IPS-NIHi11 (cell line): ENCODE measurements at places on chromosomes 16 and 17.

- no peak for DNase-seq
Observed at GRCh38 chr17:2123375-2124251, 68.7 kb downstream of the HIC1 start.

GRCh38 chr16:2853531-2854073 is 4.4 kb downstream of the PRSS22 start:
- DNase-seq = peak; percentile 1

DNA sequence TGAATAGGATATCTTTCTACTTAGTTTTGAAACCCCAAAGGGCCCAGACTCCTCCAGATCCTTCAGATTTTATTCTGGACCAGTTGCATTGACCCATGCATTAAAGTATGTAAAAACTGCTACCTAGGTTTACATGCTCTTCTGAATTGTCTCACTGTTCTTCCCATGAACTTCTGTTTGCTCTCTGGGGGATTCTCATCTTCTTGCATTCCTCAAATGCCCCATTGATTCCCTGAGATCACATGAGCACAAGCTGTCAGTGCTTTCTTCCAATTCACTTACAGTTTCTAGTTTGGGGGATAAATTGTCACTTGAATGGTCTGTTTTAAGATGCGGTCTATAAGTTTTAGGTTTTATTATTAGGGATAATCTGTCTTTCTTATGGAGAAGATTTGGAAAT is 188.9 kb upstream of the KIF2B start:
- DNase-seq = peak; percentile 9

- DNase-seq = no peak
Observed at GRCh38 chr17:80968602-80969029, 23.0 kb upstream of the CHMP6 start.

DNA sequence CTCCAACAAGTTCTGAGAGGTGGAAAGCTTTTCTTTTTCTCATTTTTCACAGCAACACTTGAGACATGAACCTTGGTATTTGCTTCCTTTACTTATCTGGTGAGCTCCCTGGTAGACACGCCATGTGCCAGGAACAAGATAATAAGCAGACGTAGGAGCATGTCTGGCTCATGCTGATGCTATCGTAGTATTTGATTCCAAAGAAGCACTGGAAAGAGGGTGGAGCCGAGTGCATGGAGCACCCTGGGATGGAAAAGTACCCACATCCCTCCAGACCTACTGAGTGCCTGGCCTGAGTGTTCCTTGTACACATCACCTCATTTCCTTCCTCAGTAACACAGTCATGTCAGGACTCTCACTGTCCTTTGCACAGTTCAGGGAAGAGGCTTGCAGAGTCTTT is 231.0 kb downstream of the CBLN1 start:
- no peak for DNase-seq

DNA sequence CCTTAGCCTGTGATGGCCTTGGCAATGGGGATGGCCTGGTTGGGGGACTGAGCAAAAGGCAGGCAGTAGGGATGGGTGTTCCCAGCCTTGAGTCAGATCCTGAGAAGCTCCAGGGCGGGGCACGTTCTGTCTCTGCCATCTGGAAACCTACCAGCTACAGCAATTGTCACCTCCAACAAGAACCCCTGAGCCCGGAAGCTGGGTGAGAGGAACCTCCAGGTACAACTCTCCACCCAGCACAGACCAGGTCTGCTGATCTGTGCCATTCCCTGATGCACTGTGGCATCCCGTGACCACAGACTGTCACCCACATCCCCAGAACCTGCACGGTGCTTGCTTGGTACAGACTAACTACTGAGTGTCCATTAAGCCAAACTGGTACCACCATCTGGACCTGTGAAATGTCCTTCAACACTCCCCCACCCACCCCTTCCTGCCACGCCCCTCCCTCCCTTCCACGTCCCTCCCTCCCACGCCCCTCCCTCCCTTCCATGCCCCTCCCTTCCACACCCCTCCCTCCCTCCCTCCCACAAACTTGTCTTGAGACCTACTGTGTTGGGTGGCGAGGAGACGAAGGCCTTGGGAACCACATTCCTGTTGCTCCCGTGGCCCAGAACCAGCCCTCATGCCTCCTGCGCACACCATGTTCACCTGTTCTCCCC is 16.6 kb downstream of the MYO15B start:
- no peak for DNase-seq

- DNase-seq = peak; percentile 57
Observed at GRCh38 chr17:50148226-50149090, 2.0 kb downstream of the PPP1R9B start.

- DNase-seq = no peak
Observed at GRCh38 chr17:50166518-50167181, 845 bp downstream of the SGCA start.

GRCh38 chr17:60817192-60817591 is 139.5 kb downstream of the BCAS3 start:
- DNase-seq = no peak

- DNase-seq = peak; percentile 48
Observed at GRCh38 chr17:42276609-42277341, 584 bp upstream of the STAT5B start.

GRCh38 chr16:88003316-88003715 is 52.1 kb downstream of the BANP start:
- DNase-seq = no peak

DNA sequence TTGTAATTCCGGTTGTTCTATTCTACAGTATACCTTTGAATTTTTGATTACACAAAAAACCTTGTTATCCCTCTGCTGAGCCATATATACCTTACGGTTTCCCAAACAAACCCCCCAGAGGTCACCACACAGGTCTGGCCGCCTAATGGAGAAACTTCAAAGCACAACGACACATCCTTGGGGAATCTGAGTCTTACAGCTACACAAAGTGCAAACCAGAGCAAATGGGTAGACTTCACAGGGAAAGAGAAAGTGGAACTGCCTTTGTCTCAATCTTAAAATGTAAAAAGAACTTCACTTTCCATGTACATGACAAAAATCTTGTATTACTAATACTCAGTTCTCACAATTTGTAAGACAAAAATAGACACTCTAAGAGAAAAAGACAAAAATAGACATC is 2.7 kb downstream of the FBXO31 start:
- no peak for DNase-seq

- peak; percentile 90 for DNase-seq
Observed at GRCh38 chr17:49434821-49435670, 20.4 kb upstream of the PHB1 start.

GRCh38 chr17:32940706-32941390 is 12.9 kb downstream of the TMEM98 start:
- no peak for DNase-seq

DNA sequence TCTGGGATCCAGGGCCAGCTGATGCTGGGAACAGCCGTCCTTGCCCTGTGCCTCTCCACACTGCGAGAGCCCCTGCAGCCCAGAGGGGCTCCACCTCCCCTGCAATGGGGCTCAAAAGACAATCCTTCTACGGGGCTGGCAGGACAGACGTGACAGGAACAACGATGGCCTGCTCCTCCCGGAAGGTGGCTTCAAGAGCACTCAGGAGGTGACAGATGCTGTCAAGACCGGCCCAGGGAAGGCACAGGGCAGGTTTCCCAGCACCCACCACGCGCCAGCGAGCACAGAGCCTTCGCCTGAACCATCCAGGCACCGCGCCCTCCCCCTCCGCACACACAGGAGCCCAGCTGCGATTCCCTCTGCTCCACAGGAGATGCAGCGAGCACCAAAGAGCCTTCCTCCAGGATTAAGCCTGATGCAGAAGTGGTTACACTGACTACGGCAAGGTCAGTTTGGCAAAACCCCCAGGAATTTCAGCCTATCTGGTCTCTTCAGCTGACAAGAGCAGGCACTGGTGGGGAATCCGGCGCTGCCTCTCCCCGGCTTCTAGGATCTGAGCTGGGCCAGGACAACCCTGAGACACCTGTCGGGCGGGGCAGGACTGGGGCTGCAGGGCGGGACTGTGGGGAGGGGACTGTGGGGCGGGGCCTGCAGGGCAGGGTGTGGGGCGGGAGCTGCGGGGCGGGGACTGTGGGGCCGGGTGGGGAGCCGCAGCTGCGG is 103.4 kb downstream of the ZNF778 start:
- DNase-seq = peak; percentile 83

DNA sequence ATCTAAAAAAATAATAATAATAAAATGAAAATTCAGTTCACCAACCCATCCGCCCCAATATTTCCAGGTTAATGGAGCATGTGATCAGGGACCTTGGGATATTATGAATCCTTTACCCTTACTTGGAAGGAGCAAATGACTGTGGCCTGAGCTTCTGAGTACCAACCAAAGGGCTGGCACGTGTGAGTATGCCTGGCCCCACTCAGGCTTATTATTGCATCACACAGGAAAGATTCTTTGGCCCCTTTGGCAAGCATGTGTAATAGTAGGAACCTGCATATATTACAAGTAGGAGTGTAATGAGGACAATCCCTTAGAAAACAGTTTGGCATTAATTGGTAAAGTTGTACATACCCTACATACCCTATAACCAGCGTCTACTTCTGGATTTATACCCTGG is 7.2 kb upstream of the C17orf78 start:
- DNase-seq = no peak

DNA sequence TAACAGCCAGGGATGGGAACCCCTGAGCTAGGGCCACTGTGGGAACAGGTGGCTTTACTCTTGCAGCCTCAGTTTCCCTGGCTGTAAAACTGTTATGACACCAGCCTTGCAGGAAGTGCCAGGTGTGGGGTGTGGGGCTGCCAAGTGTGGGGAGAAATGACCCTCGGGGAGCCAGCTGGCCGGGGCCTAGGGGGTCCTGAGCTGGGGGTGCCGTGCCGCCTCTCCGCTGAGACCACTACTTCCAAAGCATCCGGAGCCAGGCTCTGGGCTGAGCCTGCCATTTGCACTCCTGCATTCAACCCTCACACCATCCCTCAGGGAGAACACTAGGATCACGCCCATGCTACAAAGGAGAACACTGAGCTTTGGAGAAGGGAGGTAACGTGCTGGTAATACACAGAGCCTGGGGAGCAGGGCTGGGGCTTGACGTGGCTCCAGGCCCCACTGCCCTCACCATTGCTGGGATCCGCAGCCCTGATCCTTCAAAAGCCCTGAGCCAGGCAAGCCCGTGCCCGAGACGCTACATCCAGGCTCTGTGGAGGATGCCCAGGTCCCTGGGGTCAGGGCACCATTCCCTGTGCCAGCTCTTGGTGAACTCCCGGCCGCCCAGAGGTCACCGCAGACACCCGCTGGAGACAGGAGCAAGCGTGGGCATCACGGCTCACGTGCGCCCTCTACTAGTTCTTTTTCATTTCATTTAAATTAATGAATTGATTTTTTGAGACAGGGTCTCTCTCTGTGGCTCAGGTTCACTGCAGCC is 28.8 kb upstream of the GINS2 start:
- peak; percentile 87 for DNase-seq

- no peak for DNase-seq
Observed at GRCh38 chr16:88601313-88602036, 31.3 kb downstream of the ZC3H18 start.

GRCh38 chr16:11536104-11536866 is 50.4 kb downstream of the LITAF start:
- no peak for DNase-seq

- no peak for DNase-seq
Observed at GRCh38 chr17:42266918-42267766, 9.0 kb downstream of the STAT5B start.

- peak; percentile 50 for DNase-seq
Observed at GRCh38 chr16:2777903-2778629, 986 bp upstream of the ELOB start.

GRCh38 chr16:73384506-73385089 is 336.7 kb upstream of the ZFHX3 start:
- DNase-seq = no peak

- no peak for DNase-seq
Observed at GRCh38 chr16:86508947-86509758, 1.2 kb upstream of the FOXF1 start.

GRCh38 chr17:62996221-62996620 is 30.2 kb downstream of the TANC2 start:
- no peak for DNase-seq

GRCh38 chr17:5513628-5514027 is 27.3 kb downstream of the MIS12 start:
- DNase-seq = no peak

DNA sequence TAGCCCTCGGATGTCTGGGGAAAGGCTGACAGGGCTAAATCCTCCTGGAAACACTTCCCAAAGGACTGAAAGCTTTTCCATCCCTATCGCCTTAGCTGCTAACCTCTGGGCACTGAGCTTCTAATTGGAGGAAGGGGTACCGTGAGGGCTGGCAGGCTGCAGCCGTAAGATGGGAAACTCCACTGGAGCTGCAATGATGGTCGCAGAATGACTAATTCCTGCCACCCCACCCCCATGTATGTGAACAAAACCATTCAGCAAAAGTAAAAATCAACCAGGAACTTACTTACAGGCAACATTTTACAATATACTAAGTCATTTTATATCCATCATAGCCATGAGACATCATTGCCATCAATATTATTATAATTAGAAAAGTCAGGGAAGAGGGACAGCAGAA is 133.3 kb downstream of the ABCC12 start:
- no peak for DNase-seq

- no peak for DNase-seq
Observed at GRCh38 chr16:75263291-75263962, 12.0 kb upstream of the BCAR1 start.

DNA sequence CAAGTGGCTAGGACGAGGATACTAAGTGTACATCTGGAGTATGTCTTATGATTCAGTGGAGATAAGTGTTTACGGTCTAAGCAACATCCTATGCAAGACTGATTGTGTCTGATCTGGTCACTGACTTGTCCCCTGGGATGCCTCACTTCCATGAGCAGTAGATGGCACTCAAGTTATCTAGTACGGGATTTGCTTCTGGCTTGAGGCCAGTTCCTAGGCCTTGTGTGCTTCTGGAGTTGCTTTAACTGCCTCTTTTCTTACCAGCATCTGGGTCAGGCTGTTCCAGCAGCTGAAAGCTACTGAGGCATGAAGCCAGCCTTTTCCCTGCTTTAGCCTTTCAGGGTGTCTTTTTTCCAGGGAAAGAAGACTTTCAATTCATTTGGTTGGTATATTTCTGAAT is 23.0 kb downstream of the SUPT6H start:
- no peak for DNase-seq

GRCh38 chr17:30187573-30187972 is 47.9 kb downstream of the SLC6A4 start:
- DNase-seq = no peak

DNA sequence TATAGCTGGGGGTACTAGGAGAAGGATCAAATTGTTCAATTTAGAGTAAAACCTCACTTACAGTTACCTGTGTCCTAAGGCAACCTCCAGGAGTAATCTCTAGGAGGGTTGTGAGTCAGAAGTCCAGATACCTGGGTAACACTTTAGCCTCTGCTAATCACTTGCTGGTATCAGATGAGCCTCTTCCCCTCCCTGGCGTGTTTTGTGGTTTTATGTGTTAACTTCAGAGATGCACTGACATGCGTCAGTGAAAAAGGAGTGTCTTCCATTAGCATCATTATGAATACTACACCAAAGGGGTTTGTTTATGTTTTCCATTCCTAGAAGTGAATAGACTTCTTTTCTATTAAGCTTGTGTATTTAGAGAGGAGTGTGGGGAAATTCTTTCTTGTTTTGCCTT is 208.2 kb downstream of the FTO start:
- DNase-seq = no peak

- no peak for DNase-seq
Observed at GRCh38 chr17:51611585-51611984, 351.2 kb downstream of the UTP18 start.

- no peak for DNase-seq
Observed at GRCh38 chr16:88049561-88050545, 98.6 kb downstream of the BANP start.
